Smooth muscle cell of the umbilical artery (primary cell): ENCODE measurements at places on chromosomes 7 and 10. TPM values are rescaled to one million over a fixed set of nuclear protein-coding genes. Genes with fewer than 3 reads are reported as not detected.

CAMK2B gene
- total RNA-seq: not detected in 2 replicates

CFAP46 gene
- total RNA-seq: 1.2 and 2.2 TPM in 2 replicates

PSMC2 gene
- 256 and 287 TPM in 2 replicates for total RNA-seq

SDK1 gene
- total RNA-seq: 0.30 and 0.46 TPM in 2 replicates

SPDYE3 gene
- total RNA-seq: not detected in 2 replicates

AS3MT gene
- 3.9 and 5.3 TPM in 2 replicates for total RNA-seq

UCMA gene
- not detected in 2 replicates for total RNA-seq
